ENCODE measurements at places on chromosomes 3 and 15.

DNA sequence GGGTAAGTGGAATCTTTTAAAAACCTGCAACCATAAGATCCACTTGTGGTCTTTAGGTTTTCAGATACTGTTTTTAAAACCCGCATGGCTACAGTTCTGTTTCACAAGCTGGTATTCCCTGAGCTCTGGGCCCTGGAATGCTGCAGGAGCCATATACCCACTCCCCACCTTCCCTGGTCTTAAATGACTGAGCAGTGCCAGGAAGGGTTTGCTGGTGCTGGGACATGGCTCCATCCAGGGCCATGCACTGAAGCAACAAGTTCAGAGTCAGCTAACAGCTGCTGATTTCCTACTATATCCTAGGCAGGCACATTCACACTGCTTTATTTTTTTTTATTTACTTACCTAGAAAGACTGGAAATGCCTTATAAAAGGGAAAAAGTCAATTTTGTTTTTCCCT lies 77.3 kb downstream of the HCN4 start:
- no peak for DNase-seq

DNA sequence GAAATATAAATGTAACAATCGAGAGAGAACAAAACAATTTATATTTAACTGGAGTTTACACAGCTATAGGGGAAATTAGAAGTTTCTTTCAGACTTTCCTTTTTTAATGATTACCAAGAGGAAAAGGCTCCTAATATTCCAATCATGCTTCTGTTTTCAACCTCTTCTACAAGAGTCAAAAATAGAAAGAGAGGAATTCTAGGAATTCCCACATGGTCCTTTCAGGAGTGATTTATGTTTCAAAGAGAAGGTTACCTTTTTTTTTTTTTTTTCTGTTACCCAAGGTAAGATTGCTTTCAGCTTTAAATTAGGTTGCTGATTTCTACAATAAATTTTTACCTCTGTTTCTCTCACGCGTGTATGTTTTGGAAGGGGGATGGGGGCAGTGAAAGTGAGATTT lies 355.3 kb upstream of the DCBLD2 start:
- peak; percentile 85 for DNase-seq

GRCh38 chr3:20185331-20185678 lies 701 bp downstream of the SGO1 start:
- DNase-seq = no peak

- peak; percentile 99 for DNase-seq
Observed at GRCh38 chr3:110344897-110345767, 726.5 kb upstream of the NECTIN3 start.

DNA sequence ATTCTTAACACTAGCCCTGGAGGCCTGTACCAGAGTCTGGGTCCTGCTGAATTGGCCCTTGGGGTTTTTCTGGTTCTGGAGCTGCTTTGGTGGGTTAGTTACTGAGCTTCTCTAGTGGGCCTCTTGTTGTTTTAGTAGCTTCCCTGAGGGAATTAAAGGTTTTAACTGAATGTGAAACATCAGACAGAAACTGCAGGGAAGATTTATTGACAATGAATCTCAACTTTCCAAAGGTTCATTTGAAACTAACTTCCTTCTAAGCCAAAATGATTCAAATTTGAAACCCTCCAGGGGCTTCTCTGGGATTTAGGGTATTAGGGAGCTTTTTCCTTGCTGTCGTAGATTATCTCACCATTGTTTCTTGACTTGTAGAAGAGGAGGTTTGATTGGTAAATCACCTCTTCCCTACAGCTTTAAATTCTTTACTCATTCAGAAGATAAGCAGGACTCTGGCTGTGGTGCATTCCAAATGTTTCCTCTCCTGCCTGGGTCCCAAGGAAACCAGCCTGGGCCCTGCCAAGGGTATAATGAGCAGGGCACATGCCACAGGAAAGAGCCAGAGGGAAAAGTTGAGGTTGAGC lies 71.0 kb downstream of the TP63 start:
- DNase-seq = no peak

DNA sequence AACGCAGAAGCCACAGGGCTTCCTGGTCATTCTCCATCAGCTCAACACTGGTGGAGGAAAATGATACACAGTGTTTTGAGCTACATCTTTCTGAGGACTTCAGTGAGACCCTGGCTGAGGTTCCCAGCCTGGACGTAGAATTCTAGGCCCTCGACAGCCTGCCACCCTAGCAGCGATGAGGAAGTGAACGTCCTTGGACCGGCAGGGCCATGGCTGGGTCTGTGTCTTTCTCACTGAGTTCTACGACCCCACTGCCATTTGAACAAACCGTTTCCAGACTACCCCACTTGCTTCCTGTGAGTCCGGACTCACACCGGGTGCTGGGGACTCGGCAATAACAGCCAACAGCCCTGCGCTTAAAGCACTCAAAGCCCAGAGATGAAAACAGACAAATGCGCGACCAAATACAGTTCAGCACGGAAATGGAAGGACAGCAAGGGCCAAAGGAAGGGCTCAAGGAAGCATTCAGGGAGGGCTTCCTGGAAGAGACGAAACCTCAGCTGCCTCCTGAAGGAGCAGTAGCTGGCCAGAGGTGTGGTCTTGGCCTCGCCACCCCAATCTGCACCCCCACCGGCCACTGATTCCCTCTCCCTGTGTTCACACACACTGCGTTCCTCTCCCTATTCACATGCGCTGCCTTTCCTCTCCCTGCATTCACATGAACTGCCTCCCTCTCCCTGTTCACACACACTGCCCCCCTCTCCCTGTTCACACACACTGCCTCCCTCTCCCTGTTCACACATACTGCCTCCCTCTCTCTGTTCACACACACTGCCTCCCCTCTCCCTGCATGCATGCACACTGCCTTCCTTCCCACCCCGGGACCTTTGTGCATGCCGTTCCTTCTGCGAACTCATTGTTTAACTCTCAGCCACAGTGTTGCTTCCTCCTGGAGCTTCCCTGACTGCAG lies 136.3 kb upstream of the PRR20G start:
- DNase-seq = no peak

DNA sequence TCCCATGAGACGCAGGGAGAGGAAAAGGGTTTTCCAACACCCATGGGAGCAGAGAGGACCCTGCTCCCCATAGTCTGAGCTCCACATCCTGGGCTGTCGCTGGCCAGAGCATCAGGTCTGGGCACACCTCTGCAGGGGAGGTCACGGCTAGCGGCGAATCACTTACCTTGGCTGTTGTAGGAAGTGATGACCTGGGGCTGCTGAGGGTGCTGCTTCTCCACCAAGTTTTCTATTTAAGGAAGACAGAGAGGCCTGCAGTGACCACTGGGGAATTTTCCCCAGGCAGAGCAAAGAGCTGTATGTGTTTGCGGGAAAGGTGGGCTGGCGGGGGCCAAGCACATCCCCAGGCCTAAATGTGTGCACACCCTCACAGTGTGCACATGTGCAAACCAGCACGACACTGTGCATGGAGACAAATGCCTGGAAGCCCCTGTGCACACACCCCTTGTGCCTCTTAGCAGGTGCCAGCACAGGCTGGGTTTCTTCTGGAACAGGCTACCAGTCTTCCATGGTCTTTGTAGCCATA lies 7.6 kb downstream of the KY start:
- no peak for DNase-seq

- no peak for DNase-seq
Observed at GRCh38 chr3:127150513-127151250, 42.2 kb upstream of the PRR23E start.

GRCh38 chr3:113223475-113224281 lies 12.3 kb downstream of the BOC start:
- DNase-seq = no peak

DNA sequence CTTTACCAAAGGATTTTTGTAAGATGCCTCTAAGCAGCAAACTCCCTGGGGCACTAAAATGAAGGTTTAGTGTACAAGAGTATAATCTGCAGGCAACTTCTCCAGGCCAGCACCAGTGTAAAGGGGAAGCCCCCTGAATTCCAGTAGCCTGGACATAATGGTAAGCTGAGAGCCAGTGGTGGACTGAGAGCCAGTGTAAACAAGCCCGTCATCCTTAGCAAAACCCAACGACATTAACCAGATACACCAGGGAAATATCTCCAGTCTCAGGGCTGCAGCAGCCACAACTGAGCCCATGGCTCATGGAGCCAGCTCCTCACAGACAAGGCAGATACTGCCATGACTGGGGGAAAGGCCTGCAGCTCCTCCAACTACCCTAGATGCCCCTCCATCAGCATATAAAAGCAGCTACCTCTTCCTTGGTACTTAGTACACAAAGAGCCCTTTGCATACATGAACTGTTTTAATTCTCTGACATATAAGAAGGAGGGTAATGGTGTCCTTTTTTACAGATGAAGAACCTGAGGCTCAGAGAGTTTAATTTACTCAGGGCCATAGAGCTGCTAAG lies 21.7 kb downstream of the PARP16 start:
- DNase-seq = no peak

DNA sequence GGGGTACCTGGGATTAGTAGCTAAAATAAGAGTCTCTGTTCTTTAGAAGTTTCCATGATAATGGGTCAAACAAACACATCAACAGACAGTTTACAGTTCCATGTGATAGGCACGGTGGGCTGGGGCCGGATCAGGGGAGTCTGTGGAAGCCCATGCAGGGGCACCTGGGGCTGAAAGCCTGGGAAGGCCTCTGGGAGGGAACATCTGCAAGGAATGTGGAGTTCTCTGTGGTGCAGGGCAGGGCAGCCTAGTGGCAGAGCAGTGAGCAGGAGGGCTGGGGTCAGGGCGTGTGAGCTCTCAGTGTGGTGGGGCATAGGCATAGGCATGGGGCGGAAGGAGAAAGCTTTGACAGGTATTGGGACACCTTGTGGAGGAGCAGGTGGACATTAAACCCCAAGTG lies 207.7 kb upstream of the TRIM42 start:
- DNase-seq = no peak

DNA sequence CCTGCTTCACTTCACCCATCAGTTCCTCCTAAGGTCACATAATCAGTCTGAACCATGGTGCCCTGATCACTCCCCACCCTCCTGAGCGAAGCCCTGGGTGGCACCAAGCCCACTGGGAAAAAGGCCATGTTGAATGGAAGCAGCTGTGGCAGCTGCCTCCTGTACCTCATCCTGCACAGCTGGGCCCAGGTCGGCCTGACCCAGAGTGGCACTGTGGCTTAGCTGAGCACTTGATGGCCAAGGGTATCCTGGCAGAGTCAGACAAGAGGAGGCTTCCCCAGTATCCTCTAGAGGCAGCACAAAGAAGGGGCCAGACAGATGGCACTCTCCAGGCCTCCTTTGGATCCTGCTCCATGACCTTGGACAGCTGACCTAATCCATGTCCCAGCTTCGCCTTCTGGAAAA lies 68.4 kb downstream of the TLE3 start:
- no peak for DNase-seq

GRCh38 chr3:160671231-160671630 lies 5.7 kb upstream of the ARL14 start:
- no peak for DNase-seq

GRCh38 chr3:45874677-45875346 lies 11.5 kb upstream of the CCR9 start:
- no peak for DNase-seq

- no peak for DNase-seq
Observed at GRCh38 chr3:140128217-140128616, 193.2 kb downstream of the CLSTN2 start.

DNA sequence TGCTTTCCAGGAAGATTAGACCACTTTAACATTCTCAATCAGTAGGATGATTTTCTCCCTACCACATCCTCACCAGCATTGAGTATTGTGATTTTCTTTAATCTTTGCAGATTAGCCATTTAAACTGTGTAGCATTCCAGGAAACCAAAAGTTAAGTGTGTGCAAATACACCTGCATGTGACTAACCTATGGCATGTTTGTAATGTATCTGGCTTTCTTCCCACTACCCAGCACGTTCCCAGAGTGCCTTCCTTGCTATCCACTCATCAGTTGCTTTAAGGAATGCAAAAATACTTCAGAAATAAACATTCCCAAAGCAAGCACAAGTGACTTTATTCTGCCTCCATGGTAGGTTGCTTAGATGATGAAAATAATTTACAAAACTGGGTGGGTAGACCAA lies 74.2 kb downstream of the ATG7 start:
- DNase-seq = peak; percentile 56

- no peak for DNase-seq
Observed at GRCh38 chr3:114789803-114790202, 357.3 kb downstream of the ZBTB20 start.

DNA sequence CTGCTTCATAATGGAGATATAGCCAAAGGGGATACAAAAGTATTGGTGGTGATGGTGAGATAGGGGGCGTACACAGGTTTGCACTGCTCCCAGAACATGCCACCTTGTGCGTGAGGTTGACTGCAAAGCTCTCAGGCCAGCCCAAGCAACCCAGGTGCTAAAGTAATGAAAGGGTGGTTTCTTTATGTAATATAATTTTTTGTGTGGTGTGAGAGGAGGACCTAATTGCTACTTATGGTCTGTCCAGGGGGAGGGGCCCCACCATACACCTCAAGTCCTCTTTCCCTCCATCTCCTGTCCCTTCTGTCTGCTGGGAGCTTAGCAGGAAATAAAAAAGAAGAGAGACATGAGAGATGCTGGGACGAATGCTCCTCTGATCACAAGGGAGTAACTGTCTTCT lies 53.8 kb downstream of the STARD5 start:
- no peak for DNase-seq

DNA sequence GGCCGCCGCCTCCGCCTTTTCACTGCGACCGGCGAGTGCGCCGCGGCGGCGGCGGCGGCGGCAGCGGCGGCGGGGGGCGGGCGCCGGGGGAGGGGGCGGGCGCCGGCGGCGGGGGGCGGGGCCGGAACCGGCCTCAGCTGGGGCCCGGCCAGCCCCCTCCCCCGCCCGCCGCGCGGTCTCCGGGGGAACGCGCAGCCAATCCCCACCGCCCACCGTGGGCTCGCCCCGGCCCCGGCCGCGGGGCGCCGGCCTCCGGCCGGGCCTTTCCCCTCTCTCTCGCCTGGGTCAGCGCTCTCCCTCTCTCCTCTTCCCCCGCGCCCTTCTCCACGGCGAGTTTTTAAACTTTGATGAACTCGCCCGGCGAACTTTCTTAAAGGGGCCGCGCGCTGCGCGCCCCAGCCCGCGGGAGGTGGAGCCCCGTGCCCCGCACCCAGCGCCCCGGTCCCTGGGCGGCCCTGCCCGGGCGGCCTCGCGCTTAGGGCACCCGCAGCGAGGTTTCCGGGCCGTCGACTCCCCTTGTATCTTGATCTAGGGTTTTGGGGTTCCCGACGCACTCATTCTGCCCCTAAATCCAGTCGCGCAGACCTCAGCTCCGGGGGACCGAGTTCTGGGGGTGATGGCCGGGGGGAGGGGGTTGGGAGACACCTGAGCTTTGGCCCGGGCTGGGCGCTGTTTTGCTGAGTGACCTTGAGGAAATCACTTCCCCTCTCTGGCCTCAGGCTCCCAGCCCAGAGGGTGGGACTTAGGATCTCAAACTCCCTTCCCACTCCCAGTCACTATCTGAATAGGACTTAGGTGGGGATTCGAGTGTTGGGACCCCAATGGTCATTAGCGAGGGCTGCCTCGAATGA lies at the start of gene RBPMS2:
TSS of gene RBPMS2 (minus strand) at position 39 of the 851 bp plus-strand sequence. CDS start 270 bp downstream, outside the sequence.
- no peak for DNase-seq

GRCh38 chr3:57890874-57891273 lies 117.3 kb upstream of the FLNB start:
- no peak for DNase-seq

DNA sequence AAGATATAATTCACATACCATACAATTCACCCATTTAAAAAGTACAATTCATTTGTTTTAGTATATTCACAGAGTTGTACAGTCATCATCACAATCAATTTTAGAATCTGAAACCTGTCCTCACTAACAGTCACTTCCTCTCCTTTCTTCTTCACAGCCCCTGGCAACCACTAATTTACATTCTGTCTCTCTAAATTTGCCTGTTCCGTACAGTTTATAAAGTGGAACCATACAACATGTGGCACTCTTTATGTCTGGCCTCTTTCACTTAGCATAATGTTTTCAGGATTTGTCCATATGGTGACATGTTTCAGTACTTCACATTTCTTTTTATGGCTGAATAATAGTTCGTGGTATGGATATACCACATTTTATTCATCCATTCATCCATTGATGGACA lies 22.7 kb downstream of the ERICH6 start:
- no peak for DNase-seq
